Cardiac fibroblast (primary cell): ENCODE measurements at places on chromosomes 16 and 17.

- peak; percentile 77 for DNase-seq
Measured at GRCh38 chr17:50297407-50297865, 23.2 kb downstream of the TMEM92 start.

DNA sequence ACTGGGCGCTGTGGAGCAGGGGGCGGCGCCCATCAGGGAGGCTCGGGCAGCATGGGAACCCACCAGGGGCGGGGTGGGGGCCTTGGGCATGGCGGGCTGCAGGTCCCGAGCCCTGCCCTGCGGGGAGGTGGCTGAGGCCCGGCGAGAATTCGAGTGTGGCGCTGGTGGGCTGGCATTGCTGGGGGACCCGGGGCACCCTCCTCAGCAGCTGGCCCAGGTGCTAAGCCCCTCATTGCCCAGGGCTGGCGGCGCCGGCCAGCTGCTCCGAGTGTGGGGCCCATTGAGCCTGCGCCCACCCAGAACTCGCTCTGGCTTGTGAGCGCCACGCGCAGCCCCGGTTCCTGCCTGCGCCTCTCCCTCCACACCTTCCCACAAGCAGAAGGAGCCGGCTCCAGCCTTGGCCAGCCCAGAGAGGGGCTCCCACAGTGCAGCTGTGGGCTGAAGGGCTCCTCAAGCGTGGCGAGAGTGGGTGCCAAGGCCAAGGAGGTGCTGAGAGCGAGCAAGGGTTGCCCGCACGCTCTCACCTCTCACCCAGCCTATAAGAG lies 5.9 kb downstream of the ALDH3A2 start:
- no peak for DNase-seq

DNA sequence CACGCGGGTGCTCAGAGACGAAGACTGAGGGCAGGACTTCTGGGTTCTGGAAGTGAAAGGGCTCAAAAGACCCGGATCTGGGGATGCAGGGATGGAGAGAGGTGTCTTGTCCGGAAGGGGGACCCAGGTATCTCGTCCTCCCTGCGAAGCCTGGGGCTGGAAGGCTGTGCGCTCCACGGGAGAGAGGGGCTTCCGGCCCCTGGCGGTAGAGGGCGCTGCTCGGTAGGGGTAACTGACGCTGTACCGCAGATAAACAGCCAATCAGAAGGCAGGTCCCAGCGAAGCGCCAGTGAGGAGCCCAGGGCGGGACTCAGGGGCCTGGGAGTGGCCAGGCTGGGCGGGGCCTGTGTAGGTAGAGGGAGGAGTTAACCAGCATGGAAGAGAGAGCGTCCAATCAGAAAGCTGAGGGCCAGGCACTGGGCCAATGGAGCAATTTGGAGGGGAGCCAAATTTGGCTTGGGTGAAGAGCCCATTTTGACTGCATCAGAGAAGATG lies 804 bp downstream of the TGFB1I1 start:
- peak; percentile 96 for DNase-seq

- DNase-seq, result no peak
Measured at GRCh38 chr17:27233059-27233458, 60.9 kb upstream of the WSB1 start.

GRCh38 chr16:85601730-85602401 lies 11.3 kb upstream of the GSE1 start:
- DNase-seq, result no peak

DNA sequence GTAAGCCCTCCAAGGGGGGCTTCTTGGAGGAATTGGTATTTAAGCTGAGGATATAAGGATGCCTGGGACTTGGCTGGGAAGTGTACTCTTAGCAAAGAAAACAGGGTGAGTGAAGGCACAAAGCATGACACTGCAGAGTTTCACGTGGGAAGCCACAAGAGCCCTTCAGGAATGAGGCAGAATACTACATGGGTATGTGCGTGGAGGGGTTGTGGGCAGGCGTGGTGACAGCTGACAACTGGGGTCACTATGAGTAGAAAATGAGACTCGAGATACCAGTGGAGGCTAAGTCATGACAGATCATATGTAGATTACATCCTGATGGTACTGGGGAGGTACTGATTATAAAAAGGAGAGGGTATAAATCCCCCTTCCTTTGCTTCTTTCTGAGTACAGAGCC lies 78.1 kb upstream of the XYLT1 start:
- no peak for DNase-seq
